ENCODE measurements at places on chromosomes 13 and 19.

- no peak for DNase-seq
These were observed 1.8 kb downstream of the TLE2 start for GRCh38 chr19:3027292-3027691.

DNA sequence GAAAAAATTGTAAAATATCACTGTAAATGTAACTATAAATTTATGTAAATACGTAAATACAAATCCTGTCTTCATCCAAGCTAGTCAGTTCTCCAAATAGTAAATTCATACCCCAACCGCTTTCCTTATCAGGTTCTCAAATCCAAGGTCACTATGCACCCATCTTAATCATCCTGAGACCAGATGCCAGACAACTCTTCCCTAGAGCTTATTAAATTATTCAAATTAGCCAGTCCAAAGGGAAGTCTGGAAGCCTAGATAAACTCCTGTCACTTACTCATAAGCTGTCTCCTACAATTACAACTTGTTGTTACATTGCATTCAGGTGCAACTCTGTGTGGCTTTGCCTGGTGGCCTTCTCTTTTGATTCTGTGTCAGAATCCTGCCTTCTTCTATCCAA, 836.1 kb upstream of the PCDH20 start:
- no peak for DNase-seq

DNA sequence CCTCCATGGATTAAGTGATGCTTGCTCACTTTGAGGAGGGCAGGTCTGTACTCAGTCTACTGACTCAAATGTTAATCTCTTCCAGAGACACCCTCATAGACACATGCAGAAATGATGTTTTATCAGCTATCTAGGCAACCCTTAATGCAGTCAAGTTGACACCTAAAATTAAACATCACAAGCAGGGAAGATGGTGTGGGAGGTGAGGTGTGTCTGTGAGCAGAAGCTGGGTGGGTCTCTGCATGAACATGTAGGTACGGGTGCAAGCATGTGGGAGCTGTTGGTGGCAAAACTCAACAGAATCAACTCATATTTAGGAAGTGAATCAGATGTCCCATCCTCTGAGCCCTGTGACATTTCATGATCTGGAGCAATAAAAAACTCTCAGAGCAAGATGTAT, 249.2 kb upstream of the SGCG start:
- DNase-seq = no peak

DNA sequence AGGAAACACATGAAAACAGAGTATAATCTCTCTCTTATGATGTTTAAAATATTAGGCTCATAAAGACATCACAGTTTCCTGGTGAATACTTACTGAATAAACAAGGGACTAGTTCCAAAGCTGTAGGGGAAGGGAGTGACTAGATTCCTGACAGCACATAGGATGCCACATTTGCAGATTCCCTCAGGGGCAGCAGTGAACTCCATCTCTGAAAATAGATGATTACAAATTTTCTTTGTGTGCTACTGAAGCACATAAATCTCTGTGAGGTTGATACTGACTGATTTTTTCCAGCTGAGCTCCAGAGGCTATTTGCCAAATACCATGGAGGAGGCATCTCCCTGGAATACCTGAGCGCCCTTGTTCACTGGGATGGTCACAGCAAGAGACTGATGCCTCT, 77.3 kb downstream of the FGF9 start:
- DNase-seq = peak; percentile 9

GRCh38 chr19:13712767-13713201, 51.5 kb upstream of the MRI1 start:
- DNase-seq = no peak

GRCh38 chr19:2743099-2743498, 3.3 kb upstream of the SLC39A3 start:
- no peak for DNase-seq

DNA sequence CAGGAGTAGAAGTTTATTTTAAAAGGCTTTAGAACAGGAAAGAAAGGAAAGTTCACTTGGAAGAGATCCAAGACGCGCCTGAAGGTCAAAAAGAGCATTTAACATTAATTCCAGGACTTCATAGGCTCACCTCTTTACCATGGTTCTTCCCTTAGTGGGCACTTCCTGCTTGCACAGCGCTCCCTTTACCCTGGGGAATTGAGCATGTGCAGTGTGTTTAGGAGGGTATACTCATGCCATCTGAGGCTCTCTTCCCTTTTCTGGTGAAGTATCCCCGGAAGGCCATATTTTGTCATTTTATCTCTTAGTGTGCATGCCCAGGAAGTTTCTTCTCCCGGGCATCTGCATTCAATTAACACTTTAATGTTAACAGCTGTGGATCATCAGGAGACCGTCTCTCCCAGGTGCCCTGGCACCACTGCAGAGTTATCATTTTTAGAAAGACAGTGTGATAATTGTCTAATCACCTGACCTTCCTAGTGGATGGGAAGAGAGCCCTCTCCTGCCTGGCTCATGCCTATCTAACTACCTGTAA, 66.1 kb upstream of the ABCC4 start:
- no peak for DNase-seq

GRCh38 chr19:19520989-19521388, 5.0 kb downstream of the NDUFA13 start:
- DNase-seq = no peak

DNA sequence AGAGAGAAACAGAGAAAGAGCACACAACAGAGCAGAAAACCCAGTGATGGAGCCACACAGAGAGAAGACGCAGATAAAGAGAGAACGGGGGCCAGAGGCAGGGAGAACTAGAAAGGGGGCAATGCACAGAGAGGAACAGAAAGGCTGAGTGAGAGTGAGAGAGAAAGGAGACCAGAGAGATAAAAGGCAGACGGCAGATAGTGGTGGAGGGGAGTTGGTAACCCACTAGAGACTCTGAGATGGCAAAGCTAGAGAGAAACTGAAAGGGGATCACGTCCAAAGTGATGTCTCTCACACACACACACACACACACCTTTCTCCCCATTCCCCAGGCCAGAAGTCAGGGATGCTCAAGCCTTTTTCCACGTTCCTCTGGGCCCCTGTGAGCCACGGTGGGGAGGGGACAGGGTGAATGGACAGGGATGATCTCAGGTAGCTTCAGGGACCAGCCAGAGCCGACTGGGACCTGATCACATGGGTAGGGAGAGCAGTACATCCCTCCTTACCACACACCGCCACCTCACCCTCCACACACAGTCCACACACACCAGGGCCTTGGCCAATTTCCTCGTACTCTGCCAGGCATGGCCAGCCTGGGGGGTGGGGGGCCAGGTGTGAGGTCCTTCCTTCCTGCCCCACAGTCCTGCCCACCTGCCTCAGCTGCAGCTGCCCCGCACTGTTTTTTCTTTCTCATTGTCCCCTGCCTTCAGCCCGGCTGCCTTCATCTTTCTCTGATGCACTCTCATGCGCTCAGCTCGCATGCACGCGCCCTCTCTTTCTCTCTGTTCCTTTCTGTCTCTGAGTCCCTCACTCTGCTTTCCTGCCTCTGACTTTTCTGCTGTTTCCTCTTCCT, 22.5 kb upstream of the POU2F2 start:
- no peak for DNase-seq

- DNase-seq = no peak
These were observed 373 bp downstream of the TNFAIP8L1 start for GRCh38 chr19:4639531-4640246.

DNA sequence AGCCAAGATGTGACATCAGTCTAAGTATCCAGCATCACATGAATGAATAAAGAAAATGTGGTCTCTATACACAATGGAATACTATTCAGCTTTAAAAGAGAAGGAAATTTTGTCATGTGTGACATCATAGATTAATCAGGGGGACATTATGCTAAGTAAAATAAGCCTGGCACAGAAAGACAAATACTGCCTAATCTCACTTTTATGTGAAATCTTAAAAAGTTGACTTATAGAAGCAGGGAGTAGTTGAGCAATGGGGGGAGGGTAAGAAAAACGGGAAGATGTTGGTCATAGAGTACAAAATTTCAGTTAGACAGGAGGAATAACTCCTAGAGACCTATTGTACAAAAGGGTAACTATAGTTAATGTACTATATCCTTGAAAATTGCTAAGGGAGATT, 10.4 kb upstream of the LCP1 start:
- no peak for DNase-seq

DNA sequence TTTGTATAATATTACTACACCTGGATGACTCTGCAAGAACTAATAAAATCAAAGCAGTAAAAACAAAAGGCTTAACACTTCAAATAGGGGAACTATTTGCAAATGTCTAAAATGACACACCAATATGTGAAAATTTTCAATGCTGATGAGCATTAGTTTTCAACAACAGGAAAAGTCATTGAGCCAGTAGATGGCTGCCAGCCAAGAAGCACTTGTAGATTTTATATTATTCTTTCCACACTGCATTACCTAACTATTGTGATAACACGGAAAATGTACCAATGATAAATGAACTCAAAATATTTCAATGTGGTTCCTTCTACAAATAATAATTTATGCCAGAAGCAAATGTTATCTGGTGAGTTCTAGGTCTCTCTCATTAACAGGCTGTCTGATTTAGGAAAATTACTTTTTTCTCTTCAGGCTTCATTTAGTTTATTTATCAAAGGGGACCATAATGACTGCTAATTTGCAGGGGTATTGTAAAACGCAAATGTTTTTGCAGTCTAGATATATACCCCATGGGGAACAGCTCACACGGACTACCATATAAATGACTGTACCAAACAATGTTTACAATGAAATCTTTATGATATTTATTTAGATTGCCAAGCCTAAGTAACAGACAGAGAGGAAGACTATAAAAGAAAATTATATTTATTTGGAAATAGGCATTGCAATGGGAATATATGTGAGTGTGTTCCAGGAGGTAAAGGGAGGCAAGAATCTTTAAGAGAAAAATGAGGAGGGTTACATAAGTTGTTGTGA, 407.8 kb downstream of the LIG4 start:
- no peak for DNase-seq

- DNase-seq = no peak
These were observed 14.1 kb downstream of the SH3GL1 start for GRCh38 chr19:4386041-4386782.

- no peak for DNase-seq
These were observed 19.8 kb upstream of the CEACAM4 start for GRCh38 chr19:41646589-41647204.

DNA sequence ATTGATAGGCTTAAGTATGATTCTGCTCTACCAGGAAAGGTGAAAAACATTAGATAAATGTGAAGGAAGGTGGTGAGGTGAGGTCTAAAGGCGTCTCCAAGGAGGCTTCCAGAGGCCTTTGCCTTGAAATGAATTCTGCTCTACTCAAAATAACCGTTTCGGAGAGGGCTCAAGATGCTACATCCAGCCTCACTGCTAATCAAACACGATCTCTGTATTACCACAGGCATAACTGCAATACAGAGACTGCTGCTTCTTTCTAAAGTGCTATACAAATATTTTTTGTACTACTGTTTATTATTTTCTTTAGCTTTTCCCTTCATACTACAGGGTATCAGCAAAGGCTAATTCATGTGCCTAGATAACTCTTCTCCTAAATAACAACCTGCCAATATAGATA, 16.8 kb downstream of the MBNL2 start:
- DNase-seq = no peak

Measured in BJ (cell line).